Left renal pelvis (tissue), 4 donors: ENCODE measurements at places on chromosomes 2 and 18.

DNA sequence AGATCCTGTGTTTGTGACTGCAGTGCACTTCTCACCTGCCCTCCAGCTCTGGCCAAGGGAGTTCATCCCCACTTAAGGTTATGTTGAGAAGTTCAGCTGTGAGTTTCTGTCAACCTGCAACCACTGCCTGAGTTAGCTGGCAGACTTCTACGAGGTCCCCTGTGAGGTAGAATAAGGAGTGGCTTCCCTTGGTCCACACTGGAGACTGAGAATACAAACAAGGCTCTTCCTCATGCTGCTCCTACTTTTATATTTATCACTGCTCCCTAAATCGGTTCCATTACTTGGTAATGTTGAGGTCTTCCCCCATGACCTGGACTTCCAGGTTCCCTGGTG is 353.2 kb upstream of the CWC22 start:
- DNase-seq: no peak

- no peak for DNase-seq
These were observed 493.2 kb downstream of the PID1 start for GRCh38 chr2:228777855-228778355.

- no peak for DNase-seq
These were observed 1.2 kb upstream of the SLC1A4 start for GRCh38 chr2:64987956-64988419.

DNA sequence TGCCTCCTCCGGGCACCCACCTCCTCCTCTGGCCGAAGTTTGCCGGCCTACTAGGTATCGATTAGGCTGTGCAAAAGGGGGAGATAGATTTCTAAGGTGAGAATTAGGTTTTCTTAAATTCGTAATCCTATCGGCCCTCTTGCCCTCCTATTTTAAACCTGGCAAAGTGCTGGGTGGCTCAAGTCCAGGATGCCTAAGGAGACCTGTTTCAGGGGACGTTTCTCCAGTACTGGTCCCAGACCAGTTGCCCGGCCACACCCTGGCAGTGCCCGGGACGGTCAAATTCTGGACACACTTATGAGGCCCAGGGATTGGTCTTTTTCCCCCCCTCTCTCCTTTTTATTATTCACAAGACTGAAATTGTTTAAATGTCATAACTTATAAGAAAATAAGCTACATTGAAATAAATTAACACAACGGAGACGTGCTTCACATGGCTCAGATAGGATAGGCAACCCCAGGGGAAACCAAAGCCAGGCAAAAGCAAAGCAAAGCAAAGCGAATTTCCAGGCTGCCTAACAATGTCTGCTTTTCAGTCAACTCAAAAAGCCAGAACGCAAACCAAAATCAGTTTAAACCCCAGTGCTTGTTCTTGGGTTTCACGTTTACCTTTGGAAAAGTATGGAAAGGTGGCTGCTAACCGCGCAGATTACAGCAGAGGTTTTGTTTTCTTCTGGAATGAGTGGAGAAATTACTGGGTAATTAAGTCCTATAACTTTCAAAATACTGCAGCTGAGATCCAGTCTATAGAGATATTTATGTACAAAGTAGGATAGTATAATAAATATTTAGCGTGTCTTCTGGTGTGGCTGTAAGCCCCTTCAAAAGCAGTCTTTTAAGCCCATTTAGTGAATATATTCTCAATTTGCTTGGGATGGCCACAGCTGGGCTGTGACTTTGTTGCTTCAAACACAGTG is 3.0 kb downstream of the GBX2 start:
- no peak for DNase-seq
